Ureter (tissue), 1 donor: ENCODE measurements at places on chromosomes 1 and 21. TPM values are rescaled to one million over a fixed set of nuclear protein-coding genes. Genes with fewer than 3 reads are reported as not detected.

The FNDC5 gene
- total RNA-seq, result 1.7 TPM

The LRRC71 gene
- not detected for total RNA-seq

DNA sequence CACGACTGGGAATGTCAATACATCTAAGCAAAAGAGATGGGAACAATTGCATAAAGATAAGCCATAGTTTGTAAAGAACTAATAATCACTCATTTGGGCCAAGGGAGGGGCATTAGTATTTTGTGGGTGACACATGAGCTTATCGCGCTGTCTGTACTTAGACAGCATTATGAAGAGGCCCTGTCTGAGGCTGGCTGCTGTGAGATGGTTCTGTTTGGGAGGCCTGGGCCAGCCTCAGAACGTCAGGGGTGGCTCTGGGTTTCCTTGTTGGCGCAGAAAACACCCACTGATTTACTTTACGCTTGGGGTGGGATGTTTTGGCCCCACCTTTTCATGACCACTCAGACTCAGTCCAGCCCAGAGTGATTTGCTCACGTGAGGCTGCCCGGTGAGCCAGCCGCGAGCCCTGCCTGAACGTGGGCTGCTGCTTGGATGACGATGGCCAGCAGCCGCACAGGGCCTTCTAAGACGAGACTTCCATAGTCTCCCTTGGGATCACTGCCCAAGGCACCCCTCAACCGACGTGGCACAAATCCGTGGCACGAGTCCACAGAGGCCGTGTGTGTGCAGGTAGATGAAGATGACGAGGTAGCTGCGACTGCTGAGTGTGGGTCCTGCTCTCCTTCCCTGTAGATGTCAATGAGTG, 18.7 kb downstream of the UMODL1 start:
- DNase-seq, result no peak

GRCh38 chr1:18411820-18412641, 68.7 kb upstream of the KLHDC7A start:
- no peak for DNase-seq

DNA sequence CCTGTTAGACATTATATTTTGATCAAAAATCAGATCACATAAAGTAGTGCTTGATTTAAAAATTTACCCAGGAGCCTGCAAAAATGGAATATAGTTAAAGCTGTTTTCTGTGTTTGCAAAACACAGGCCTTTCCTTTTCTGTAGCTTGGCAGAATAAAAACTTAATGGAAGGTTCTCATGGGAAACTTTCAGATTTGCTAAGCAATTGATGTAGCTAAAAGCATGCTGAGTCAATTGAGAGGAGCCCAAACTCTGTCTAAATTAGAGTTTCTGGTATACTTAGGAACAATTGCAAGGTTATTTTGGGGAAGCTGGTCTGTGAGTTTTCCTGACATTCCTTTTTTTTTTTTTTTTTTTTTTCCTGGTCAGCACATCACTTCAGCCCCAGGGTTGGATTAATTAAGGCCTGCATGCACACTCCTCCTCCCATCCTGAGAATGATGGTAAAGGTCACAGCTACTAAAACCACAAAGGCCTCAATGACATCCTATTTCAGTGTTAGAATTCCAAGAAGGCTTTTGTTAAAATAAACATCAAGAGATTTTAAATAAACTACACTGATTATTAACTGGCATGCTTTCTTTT, 608.7 kb downstream of the PLPP3 start:
- no peak for DNase-seq

DNA sequence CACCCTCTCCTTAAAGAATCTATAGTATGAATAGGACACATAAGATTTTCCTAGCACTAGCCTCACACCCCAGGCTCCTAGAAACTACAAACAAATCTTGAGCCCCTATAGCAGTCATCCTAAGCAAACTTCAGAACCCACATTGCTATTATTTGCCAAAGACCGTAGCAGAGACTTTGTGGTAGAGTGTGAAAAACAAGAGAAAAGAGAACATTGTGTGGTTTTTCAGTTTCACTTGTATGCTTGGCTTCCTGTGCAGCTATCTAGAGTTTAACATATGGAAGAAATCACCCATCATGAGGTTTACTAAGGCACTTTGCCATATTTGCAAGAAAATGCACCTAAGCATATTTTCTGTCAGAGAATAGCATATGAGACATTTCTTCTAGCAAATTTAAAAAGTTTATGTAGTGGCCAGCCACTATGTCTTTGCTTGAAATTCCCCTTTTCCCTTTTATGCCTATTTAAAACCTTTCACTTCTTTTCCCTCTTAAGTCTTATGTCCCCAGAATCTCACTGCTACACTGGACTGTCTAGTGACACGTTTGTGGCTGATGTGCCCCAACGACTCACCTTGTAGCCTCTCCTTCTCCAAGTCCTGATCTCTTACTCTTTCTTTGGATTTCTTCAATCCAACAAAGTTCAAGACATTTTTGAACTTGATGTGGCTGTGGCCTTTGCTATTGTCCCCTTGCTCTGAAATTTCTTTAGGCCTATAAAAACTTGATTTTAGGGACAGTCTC, 25.6 kb downstream of the CCDC190 start:
- no peak for DNase-seq
